ENCODE measurements at places on chromosomes 3 and 15.

GRCh38 chr3:30259730-30260129 is 346.7 kb upstream of the TGFBR2 start:
- no peaks in the 10 kb centered on the region for H3K36me3 ChIP-seq
- no peaks in the 10 kb centered on the region for H3K4me1 ChIP-seq
- no peak overlapping the region for H3K27ac ChIP-seq

DNA sequence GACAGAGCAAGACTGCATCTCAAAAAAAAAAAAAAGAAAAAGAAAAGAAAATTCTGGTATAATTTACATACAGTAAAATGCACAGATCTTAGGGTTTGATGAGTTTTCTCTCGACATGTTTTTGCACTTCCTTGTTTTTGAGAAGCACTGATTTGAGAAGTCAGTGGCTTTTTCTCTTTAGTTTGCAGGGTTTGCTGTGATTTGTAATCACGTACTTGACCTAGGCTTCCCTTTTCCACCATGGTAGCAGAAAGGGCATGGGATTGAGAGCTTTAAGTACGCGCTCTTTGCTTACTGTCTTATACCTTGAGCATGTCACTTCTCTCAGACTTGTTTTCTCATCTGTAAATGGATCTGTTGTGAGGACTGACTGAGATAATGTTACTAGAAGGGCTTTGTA is 4.1 kb downstream of the VHL start:
- peaks cover 27% of the 10 kb centered on the region for H3K4me1 ChIP-seq
- H3K36me3 ChIP-seq: no peaks in the 10 kb centered on the region
- H3K27me3 ChIP-seq: no peaks in the 10 kb centered on the region
- no peak overlapping the region for H3K27ac ChIP-seq
- DNase-seq: no peak
- H3K4me3 ChIP-seq: no peak overlapping the region

GRCh38 chr15:49238342-49238741 is 68.3 kb downstream of the GALK2 start:
- H3K27me3 ChIP-seq: no peaks in the 10 kb centered on the region
- no peak for DNase-seq
- H3K4me3 ChIP-seq: no peak overlapping the region
- peak overlapping the region; percentile 58 for H3K27ac ChIP-seq

DNA sequence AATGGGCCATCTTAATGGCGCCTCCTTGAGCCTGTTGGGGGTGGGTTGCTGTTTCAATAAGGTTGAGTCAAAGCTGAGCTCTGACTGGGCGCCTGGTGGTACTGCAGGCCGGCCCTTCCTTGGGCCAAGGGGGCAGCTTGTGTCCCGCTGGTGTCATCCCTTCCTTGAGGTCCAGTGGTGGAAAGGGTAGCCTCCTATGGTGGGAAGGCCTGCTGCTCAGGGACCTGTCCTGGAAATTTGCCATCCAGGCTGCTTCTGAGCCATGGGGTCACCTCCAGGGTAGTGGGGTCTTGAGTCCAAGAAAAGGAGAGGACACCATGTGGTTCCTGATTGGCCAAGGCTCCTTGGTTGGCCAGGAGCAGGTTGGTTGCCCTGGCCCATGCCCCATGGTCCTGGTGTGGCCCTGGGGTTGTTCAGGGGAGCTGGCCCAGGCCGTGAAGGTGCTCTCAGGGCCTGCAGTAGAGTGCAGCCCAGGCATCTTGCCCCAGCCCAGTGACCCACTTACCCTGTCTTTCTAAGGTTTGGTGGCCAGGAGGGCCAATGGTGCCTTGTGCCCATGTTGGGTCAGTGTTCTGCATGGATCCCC is 188.7 kb downstream of the UBE3A start:
- H3K27me3 ChIP-seq: no peaks in the 10 kb centered on the region
- no peak overlapping the region for H3K27ac ChIP-seq
- peak; percentile 0 for DNase-seq
- no peaks in the 10 kb centered on the region for H3K36me3 ChIP-seq

- H3K4me1 ChIP-seq: no peaks in the 10 kb centered on the region
- H3K36me3 ChIP-seq: no peaks in the 10 kb centered on the region
- no peak overlapping the region for H3K4me3 ChIP-seq
These were observed 214.0 kb upstream of the BHLHE40 start for GRCh38 chr3:4765212-4765611.

DNA sequence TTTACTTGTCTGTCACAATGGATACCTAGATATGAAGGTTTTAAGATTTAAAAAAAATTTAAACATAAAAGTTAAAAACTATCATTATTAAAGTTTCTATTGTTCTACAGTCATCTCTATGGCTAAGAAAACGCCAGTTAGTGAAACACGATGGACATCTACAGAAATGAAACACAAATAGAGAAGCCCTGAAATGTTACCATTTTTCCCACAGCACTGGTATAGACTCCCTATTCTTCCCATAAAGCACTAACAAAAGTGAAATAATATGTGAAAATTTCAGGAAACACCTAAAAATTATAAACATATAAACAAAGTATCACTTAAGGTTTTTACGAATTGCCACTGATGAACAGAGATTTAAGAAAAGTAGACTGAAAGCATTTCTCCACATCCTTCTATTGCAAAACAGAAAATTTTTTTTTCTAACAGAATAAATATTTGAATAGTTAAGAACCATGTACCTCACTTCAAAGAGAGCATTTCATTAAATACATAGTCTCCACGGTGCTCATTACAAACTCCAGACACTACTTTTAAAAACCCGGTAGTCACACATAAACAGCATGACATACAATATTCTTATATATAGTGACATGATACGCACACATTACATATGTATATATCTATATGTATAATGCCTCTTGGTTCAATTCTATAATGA is 7.1 kb upstream of the NEK10 start:
- no peaks in the 10 kb centered on the region for H3K4me1 ChIP-seq
- H3K27me3 ChIP-seq: no peaks in the 10 kb centered on the region
- H3K27ac ChIP-seq: no peak overlapping the region

DNA sequence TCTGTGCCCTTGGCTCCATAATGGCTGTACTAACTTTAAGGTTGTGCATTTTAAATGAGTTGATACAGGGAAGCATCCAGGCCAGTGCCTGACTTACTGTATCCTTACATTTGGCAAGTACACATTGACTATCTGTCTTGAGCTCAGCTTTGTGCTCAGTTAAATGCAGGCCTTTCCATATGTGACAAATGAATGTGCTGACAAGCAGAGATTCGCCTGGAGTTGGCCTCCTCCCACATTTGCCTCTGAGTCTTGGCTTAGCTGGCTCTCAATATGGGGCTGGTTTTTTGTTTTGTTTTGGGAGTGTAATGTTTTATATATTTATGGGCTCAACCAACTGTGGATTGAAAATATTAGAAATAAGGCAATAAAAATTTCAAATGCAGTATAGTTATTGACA is 29.7 kb downstream of the TRIM71 start:
- no peaks in the 10 kb centered on the region for H3K27me3 ChIP-seq
- H3K4me1 ChIP-seq: no peaks in the 10 kb centered on the region
- DNase-seq: no peak
- H3K4me3 ChIP-seq: no peak overlapping the region
- no peak overlapping the region for H3K27ac ChIP-seq

DNA sequence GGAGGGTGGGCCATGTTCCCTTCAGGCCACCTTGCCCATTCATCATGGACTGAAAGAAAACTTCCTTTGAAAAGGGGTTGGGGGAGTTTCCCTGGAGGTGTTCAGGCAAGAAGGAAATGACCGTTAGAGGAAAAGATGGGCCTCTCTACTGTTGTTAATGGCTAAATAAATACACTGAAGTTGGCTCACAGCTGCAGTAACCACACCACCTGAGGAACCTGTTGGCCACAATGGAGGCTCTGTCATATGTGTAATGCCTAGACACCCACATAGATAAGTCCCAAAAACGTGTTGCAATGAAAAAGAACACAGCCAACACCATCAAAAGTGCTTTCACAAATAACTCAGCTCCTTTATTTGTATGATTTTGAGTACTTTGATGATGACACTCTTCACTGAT is 38.2 kb upstream of the FAM3D start:
- no peak overlapping the region for H3K27ac ChIP-seq
- H3K4me3 ChIP-seq: no peak overlapping the region
- DNase-seq: no peak
- no peaks in the 10 kb centered on the region for H3K27me3 ChIP-seq
- H3K36me3 ChIP-seq: no peaks in the 10 kb centered on the region

- no peak for DNase-seq
- no peaks in the 10 kb centered on the region for H3K36me3 ChIP-seq
- H3K4me1 ChIP-seq: no peaks in the 10 kb centered on the region
- H3K4me3 ChIP-seq: no peak overlapping the region
- H3K27me3 ChIP-seq: no peaks in the 10 kb centered on the region
- H3K27ac ChIP-seq: no peak overlapping the region
These were observed 67.1 kb downstream of the EXOG start for GRCh38 chr3:38563070-38563885.

DNA sequence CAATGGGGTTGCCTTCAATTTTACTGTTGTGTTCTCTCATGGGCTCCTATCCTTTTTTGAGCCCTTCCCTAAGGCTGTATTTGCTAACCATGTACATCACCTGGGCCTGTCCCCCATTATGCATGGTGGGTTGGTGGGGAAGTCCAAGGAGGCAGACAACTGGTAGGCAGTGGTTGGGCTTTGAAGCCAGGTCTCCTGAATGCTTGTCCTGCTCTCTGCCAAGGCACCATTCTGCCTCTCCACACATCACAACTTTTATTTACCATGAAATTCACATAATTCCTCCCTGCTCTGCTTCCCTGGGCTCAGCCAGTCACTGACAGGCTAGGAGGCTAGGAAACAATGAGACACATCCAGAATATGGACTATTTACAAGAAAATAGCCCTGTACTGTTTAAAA is 41.0 kb upstream of the COPB2 start:
- no peak overlapping the region for H3K27ac ChIP-seq
- no peaks in the 10 kb centered on the region for H3K27me3 ChIP-seq
- no peaks in the 10 kb centered on the region for H3K36me3 ChIP-seq
- H3K4me1 ChIP-seq: no peaks in the 10 kb centered on the region

- no peak overlapping the region for H3K4me3 ChIP-seq
- no peak overlapping the region for H3K27ac ChIP-seq
- H3K36me3 ChIP-seq: no peaks in the 10 kb centered on the region
These were observed 142.6 kb downstream of the SATB1 start for GRCh38 chr3:18282507-18282906.

DNA sequence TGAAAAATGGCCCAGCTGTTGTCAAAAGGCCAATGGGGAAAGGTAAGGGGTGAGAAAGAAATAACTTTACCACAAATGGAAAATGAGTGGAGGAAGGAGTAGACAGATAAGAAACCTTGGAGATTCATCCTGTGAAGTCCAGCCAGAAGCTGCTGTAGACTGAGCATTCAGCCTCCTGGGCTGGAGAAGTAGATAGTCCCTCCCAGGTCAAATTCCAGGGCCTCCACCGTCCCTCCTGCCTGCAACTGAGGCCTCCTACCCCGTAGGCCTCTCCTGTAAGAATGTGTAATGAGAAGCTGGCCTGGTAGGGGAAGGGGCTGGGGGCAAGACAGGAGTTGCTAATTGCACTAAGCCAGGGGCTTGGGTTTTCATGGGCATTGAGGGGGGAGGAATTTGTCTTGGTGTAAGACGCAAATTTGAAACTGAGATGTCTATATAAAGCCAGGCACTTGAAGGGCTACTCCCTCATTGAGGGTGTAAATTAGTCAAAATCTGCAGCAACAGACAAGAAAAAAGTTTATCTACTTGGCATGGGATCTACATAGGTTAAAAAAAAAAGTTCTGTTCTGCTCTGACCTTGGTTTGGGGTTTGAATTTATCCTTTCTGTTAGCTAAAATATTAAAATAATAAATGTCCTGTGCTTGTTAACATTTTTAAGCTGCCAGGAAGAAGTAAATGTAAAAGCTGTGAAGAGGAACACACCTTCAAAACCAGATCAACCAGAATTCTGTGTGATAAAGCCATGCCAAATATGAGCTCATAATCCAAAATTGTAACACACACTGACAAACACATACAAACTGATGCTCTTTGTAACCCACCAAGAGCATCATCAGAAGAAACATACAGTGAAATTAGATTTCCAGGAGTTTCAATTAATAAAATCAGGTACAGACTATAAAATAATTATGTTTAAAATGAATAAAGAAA is 1.7 kb upstream of the RBP2 start:
- no peak overlapping the region for H3K4me3 ChIP-seq
- peak overlapping the region; percentile 21 for H3K27ac ChIP-seq
- H3K36me3 ChIP-seq: no peaks in the 10 kb centered on the region
- H3K4me1 ChIP-seq: peaks cover 17% of the 10 kb centered on the region
- DNase-seq: peak; percentile 28
- H3K27me3 ChIP-seq: no peaks in the 10 kb centered on the region

GRCh38 chr3:20462723-20463122 is 276.7 kb upstream of the SGO1 start:
- no peaks in the 10 kb centered on the region for H3K36me3 ChIP-seq
- no peak overlapping the region for H3K27ac ChIP-seq
- no peak overlapping the region for H3K4me3 ChIP-seq

DNA sequence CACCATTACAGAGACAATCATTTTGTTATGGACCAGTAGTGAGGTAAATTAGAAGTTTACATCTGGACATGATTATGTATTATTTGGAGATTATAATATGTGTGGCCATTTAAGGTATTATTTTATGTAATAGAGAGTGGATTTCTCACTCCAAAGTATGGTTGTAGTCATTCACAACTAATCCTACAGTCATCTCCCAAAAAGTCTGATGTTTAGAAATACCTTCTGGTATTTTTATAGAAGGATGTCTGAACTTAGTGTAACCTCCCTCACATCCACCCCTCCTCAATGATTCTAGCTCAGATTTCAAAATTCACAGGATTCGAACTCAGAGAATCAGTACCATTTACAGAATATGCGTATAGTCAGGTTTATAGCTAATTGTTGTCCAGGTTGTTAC is 346.6 kb upstream of the MEIS2 start:
- no peak overlapping the region for H3K4me3 ChIP-seq
- DNase-seq: no peak
- no peaks in the 10 kb centered on the region for H3K36me3 ChIP-seq
- H3K27me3 ChIP-seq: no peaks in the 10 kb centered on the region
- no peaks in the 10 kb centered on the region for H3K4me1 ChIP-seq

- DNase-seq: no peak
- H3K36me3 ChIP-seq: no peaks in the 10 kb centered on the region
- H3K4me1 ChIP-seq: no peaks in the 10 kb centered on the region
- H3K4me3 ChIP-seq: no peak overlapping the region
- no peak overlapping the region for H3K27ac ChIP-seq
These were observed 5.6 kb upstream of the AP3S2 start for GRCh38 chr15:89899295-89899945.

GRCh38 chr3:194489736-194490612 is 3.2 kb upstream of the ATP13A3 start:
- H3K4me1 ChIP-seq: peaks cover 31% of the 10 kb centered on the region
- no peaks in the 10 kb centered on the region for H3K27me3 ChIP-seq
- H3K36me3 ChIP-seq: no peaks in the 10 kb centered on the region
- H3K27ac ChIP-seq: no peak overlapping the region

- no peaks in the 10 kb centered on the region for H3K36me3 ChIP-seq
- no peaks in the 10 kb centered on the region for H3K4me1 ChIP-seq
- no peak overlapping the region for H3K27ac ChIP-seq
- no peak overlapping the region for H3K4me3 ChIP-seq
- no peaks in the 10 kb centered on the region for H3K27me3 ChIP-seq
These were observed 123.0 kb downstream of the FAM43A start for GRCh38 chr3:194808640-194809097.

GRCh38 chr15:55960946-55961345 is 32.5 kb downstream of the NEDD4 start:
- no peaks in the 10 kb centered on the region for H3K4me1 ChIP-seq
- DNase-seq: no peak
- H3K27ac ChIP-seq: no peak overlapping the region
- H3K4me3 ChIP-seq: no peak overlapping the region
- H3K27me3 ChIP-seq: no peaks in the 10 kb centered on the region

Measured in transverse colon (tissue), 4 donors.